Stimulated activated naive CD4-positive, alpha-beta T cell treated with Interleukin-2 at 50 U/mL for 16 hours (primary cell): ENCODE measurements at places on chromosomes 4 and X.

DNA sequence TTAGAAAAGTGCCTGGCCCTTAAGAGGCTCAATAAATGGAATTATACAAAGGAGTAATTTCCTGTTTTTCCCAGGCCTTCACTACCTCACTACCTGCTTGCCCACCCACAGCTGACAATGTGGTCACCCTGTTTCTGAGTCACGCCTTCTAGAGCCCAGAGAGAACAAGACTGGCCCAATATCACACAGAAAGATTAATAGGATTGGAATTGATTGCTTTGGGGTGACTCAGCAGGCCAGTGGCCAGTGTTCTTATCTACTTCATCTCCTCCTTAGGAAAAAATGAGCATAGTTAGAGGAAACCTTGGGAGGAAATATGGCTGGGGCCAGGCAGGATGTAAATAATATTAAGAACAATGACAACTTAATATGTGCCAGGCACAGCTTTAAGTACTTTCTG is 4.5 kb upstream of the FGF16 start:
- DNase-seq = no peak

- DNase-seq = no peak
Observed at GRCh38 chr4:52843351-52843750, 18.8 kb upstream of the RASL11B start.

DNA sequence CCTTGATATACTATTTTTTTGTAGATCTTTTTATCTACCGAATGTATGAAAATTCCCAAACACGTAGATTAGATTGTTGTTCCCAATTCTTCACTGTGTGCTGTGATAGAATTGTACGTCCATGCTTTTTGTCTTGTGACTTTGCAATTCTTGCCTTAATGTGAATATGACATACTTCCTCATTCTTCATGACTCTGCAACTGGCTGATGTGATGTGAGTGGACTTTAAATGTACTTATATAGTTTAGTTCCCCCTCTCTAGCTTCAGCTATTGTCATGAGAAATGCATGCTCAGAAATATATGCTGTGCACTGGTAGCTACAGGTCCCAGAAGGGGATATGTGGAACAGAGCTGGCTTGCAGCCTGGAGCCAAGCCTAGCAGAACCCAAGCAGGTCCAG is 89.4 kb downstream of the FTHL17 start:
- DNase-seq = no peak

- no peak for DNase-seq
Observed at GRCh38 chr4:17085416-17085815, 187.0 kb upstream of the LDB2 start.

DNA sequence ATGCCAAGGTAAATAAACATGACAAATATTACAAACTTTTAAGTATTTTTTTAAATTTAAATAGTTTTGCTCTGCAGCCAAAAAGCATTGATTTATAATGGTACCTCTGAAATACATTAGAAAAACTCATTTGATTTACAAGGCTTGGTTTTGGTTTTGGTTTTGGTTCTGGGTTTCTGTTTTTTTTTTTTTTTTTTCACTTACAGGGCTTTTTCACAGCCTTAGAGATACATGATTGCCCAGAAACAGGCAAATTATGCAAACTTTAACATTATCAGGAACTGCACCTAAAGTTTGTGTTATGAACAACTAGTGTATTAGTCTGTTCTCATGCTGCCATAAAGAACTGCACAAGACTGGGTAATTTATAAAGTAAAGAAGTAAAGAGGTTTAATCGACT is 196.4 kb upstream of the DDX53 start:
- DNase-seq = no peak

GRCh38 chrX:274904-275475 is 6.2 kb upstream of the PLCXD1 start:
- DNase-seq = no peak

GRCh38 chr4:104971462-104971861 is 175.2 kb upstream of the TET2 start:
- no peak for DNase-seq

DNA sequence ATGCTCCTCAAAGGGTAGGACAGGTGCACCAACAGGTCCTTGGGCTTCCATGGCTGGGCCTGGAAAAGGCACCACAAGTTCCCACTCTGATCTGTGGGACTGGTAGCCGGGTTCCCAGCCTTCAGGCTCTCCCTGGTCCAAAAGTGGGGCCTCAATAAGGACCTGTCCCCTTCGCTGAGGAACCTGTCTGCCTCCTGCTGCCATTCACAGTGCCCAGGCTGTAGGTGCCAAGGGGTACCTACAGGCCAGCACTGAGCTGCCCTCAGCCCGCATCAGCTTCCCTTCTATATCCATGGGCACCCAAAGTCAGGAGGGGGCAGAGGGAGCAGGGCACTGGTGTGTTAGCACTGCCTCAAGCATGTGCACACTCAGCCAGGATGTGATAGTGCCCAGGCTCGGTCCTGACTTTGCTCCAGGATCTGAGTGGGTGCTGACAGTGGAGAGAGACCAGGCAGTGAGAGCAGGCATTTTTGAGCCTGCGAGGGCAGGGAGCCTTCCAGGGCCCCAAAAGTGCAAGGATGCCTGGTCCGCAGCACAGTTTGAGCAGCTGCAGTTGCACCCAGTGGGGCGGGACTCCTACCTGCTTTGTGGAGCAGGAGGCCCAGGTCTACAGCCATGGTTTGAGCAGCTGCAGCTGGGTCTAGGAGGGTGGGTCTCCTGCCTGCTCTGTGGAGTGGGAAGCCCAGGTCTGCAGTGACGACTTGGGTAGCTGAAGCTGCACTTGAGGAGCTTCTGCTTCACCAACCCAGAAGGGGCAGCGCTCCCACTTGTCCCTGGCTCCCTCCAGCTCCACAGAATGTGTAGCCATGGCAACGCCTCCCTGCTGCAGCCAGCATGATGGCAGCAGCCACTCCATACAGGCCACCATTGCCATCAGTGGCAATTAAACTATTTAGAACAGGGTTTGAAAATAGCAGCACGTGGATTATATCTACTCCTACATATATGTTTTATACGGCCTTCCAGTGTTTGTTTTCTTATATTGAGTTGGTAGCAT is 376.4 kb downstream of the KCTD8 start:
- DNase-seq = no peak

DNA sequence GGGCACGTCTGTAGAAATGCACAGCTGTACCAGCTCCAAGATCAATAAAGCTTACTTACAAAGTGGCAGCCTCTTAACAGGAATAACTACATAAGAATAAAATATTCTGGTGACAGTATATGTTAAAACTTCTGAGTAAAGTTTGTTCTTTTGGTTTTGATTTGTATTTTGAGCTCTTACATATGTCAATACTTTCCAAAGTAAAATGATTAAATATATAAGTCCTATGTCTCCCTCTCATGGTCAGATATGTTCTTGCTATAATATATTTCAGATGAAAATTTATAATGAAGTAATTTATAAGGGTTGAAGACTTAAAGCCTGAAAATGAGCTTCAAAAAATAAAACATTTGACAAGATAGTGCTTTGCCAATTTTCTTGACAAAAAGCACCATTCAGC is 254.4 kb downstream of the NPFFR2 start:
- DNase-seq = no peak

DNA sequence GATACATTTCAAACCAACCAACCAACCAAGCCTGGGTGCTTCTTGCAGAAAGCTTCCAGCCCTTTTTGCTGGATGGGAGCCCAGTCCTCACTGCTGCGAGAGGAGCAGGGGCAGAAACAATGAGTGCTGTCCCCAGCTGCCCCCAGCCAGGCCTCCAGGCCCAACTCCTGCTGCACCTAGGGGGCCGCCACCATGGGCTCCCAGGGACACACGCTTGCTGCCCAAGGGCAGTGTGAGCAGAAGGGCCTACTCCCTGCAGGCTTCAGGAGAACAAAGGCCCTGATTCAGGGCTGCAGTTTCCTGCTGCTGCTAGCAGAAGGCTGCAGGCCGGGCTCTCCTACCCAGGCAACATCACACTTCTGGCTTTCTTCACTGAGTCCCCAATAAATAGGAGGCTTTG is 37.7 kb upstream of the ENPP6 start:
- no peak for DNase-seq

DNA sequence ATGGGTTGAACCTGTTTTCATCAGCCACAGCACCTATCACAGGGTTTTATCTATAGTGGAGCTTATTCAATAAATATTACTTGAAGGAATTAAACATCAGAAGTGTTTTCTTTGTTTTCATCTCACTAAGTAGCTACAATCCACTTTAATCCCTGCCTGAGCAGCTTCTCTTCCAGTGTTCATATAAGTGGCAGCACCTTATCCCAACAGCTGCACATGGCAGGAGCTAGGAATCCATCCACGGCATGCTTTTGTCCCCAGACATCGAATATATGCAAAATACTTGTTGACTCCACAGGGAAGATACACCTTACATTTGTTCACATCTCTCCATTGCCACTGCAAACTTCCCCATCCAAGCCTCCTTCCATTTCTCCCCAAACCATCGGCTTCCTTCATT is 549.8 kb upstream of the FAM241A start:
- no peak for DNase-seq

DNA sequence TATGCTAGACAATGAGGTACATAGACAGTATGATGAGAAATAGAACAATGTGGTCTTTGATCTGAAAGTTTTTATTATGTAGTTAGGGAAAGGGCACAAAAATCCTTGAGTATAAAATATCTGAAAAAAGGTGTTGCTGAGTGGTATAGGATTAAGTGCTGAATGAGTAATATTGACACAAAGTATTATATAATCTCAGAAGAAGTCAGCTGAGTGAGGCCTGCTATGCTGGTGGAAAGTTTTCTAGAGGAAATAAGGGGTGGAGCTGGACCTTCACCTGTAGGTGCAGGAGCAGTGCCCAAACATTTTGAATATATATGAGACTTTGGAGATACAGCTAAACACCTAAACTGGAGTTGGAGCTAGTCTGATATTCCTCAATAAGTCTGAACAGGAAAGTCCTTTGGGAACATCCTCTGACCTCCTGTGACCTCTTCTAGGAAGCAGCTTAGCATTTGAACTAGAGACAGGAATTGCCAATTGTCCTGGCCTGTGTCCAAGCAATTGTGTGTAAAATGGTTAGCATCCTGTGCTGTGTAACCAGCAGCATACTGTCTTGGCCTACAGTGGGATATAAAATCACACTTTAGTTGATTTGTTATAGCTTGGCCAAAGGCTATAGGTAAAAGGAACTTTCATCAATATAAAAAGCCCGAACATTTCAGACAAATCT is 285.3 kb downstream of the ANKRD50 start:
- no peak for DNase-seq

DNA sequence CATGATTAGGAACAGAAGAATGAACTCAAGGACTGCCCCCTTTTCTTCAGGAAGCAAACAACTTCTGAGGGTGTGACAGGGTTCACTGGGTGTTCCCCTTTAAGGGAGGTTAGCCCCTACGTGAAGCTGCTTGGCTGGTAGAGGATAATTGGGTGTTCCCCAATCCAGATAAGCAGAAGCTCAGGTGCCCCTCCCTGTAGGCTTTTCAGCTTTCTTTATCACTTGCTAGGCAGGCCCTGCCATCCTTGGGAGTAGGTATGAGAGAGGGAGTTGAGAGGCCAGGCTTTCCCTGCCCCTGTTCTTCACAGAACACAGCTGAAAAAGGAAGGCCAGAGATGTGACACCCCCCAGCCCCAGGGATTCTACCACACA is 44.2 kb downstream of the RTL9 start:
- DNase-seq = no peak

GRCh38 chrX:136250191-136251040 is 784 bp downstream of the MAP7D3 start:
- DNase-seq = peak; percentile 26

GRCh38 chr4:119785963-119786362 is 157.4 kb upstream of the PDE5A start:
- no peak for DNase-seq

- no peak for DNase-seq
Observed at GRCh38 chr4:5389756-5390310, 318.5 kb downstream of the EVC2 start.

- no peak for DNase-seq
Observed at GRCh38 chr4:53781629-53782457, 190.6 kb upstream of the LNX1 start.

DNA sequence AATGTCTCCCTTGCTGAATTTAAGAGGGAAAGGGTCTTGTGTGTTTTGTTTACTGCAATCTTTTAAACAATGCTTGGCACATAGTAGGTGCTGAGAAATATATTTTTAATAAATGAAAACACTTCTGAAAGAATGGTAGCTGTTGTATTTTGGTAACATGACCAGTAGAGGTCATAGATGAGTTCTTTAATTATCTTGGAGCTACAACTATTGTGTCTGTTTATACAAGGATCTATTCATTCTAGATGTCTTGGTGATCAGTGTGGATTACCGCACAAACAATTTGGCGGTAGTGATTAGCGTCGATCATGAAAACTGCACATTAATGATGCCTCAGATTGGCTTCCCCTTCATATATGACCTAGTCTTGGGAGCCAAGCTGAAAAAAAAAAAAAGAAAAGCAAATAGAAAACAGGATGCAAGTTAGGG is 21.4 kb upstream of the SCRG1 start:
- no peak for DNase-seq

GRCh38 chr4:176794651-176795050 is 1.9 kb upstream of the VEGFC start:
- DNase-seq = no peak

DNA sequence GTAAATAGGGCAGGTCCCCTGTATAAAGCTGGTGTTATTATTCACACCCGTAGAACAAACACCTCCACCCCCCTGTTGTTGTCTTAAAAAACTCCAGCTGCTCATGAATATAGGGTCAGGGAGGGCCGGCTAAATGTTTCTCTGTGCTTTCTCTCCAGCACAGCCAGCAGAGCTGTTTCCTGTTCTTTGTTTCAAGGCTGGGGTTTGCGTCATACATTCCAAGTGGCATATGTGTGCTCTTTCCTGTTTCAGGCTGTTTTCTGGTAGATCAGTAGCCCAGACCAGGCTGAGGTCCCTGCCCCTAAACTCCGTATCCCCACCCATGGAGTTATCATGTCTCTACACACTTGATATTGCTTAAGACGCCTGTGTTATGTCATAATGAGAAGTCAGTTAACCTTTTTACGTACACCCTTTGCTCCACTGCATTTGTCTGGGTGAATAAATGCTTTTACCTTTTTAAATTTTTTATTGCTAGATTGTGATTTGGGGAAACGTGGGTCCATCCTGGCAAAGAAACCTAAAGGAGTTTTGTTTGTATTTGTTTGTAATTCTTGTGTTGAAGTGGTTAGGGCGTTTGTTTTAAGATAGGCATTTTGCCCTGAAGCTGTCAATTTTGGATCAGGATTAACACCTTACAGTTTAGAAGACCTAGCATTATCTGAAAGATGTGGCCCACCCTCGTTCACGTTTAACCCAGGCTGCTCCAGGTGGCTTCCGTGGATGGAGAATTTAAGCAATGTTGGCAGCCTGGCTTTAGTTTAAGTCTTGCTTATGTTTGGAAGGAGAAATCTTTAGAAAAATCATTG is 3.3 kb downstream of the KLF3 start:
- DNase-seq = peak; percentile 46
